SIG-M5 (cell line): ENCODE measurements at places on chromosomes 2 and 18.

DNA sequence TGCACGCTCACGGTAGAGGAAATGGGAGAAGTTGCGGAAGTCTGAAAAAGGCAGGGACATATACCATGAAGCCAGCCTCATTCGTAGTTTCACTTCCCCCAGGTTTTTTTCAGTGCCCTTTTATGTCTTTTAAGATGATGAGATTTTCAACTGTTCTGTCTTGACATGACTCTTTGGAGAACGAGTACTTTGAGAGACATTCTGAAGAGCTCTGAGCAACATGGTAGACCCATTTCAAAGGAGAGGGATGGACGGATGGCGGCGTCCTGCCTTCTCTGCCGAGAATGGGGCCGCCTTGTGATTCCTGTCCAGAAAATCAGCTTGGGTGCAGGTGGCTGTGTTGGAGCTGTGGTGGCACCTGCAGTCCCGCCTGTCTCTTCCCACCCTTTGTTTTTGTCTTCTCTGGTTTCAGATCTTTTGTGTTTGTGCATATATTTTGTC is 41.7 kb downstream of the SH3BP4 start:
- no peak for DNase-seq

- no peak for DNase-seq
Observed at GRCh38 chr18:31538837-31539236, 40.9 kb downstream of the DSG2 start.

DNA sequence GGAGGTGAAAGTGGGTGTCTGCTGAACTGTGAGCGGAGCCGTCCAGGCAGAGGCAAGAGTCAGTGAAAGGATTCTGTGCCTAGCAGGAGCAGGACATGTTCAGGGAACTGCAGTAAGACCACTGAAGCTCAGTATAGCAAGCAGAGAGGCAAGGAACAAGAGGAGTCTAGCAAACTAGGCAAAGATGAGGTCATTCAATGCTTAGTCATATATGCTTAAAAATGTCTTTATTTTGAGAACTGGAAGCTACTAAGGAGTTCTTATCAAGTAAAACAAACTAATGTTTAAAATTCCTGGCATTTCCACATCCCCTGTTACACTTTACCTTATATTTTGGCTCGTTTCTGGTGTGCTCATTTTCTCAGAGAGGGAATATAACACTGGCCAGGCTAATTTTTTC is 913.4 kb downstream of the CBLN2 start:
- no peak for DNase-seq

DNA sequence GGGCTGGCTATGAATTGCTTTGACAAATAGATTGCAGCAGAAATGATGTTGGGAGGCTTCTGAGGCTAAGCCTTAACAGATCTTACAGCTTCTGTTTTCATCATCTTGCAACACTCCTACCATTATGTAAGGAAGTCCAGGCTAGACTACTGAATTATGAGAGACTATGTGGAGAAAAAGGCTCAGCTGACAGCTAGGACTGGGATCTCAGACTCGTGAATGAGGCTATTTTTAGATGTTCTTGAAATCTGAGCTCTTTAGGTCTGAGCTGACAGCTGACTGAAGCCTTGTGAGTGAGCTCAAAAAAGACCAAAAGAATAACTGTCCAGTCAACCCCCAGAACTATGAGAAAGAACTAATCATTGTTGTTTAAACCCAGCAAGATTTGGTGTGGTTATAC is 70.3 kb downstream of the VWC2L start:
- no peak for DNase-seq

DNA sequence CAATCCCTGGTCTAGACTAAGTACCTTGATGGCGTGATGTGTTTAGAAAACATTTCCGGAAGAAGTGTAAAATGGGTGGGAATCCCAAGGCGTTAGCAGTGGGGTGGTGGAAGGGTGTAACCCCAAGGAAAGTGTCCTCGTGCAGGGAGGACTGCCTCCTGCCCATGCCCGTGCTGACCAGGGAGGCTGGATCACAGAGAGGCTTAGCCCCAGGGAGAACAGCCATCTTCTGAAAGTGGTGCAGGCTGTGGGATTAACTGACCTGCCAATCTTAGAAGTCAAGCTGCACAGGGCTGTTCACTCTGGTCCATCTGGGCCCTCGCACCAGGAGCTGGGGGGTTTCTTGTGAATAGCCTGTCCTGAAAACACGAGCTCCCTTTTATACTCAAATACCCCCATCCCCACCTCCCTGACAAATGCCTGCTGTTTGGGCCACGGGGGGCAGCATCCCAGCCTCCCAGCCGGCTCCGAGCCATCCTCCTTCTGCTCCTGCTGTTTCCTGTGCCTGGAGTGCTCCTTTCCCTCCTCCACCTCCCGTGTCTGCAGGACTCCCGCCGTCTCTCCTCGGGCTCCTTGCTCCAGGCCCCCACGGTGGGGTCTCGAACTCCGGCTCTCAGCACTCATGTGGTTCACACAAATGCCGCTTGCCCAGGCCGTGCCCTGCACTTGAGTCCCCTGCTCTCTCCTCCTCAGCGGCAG is 52.1 kb upstream of the PXDN start:
- DNase-seq = no peak

DNA sequence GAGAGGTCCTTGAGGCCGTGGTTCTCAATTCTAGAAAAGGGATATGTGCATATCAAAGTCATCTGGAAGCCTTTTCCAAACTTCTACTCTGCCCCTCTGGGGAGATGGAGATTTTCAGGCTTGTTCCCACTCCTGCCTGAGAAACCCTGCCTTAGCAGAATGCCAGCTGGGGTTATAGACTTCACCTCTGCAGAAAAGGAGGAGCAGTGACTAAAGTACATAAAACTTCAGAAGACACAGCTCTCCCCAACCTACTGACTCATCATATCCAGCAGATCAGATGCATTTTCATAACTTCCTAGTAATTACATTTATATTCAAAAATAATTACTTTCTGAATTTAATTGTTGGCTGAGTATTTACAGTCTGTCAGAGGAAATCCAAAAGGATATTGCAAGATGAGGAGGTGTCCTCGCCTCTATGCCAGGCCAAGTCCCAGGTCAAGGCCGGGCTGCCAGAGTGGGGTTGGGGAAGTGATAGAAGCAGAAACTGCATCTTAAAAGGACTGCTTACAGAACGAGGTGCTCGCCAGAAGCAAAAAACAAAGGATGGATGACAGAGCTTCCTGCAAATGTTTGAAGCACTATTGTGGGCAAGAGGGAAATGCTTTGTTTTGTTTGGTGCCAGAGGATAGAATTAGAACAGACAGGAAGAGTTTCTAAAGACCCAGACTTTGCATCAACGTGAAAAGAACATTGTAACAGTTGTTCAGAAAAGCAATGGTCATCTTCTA is 75.6 kb upstream of the APCDD1 start:
- no peak for DNase-seq

DNA sequence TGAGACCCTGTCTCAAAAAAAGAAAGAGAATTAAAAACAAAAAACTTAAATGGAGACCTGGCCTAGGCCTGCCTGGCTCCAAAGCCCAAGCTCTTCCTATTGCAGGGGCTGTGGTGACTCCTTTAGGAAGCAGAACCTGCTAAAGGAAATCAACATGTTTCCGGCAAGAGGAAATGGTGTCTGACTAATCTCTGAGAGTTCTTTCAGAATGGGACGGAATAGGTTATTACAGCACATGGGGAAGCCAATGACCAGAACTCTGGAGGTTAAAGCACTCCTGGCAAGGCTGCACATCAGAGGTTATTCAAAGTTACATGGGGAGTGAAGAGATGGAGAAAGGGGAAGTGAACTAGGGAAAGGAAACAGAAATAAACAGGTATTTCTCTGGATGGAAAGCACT is 21.4 kb downstream of the KIF3C start:
- DNase-seq = no peak

DNA sequence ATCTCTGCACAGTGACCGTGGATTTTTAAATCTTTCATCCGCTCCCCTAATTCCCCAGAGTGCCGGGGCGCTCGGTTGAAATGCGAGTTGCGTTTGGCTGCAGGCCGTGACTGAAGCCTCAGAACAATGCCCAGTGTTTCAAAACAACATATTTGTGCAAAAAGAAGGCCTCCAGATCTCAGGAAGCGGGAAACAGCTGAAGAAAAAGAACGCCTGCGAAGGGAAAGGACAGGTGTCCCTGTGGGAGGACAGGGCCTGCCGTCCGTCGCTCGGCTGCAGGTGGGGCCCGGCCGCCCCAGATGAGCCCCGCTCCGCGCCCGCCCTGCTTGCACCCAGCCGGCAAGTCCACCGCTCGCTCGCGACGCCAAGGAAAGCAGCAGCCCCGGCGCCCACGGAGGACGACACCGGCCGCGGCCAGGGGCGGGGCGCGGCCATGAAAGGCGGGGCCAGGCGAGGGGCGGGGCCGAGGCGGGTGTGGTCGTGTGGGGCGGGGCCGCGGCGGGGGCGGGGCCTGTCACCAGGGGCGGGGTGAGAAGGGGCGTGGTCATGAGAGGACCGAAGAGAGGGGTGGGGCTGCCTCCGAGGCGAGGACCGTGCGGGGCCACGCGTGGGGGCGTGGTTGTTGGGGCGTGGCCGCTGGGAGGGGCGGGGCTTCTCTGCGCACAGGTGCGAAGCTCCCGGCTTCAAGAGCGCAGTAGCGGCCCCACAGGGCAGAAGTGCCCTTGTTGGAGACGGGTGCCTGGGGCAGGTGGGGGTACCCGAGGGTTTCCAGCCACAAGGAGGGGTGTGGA is 17.6 kb upstream of the BOK start:
- no peak for DNase-seq

- no peak for DNase-seq
Observed at GRCh38 chr2:12918138-12918834, 201.6 kb downstream of the TRIB2 start.

DNA sequence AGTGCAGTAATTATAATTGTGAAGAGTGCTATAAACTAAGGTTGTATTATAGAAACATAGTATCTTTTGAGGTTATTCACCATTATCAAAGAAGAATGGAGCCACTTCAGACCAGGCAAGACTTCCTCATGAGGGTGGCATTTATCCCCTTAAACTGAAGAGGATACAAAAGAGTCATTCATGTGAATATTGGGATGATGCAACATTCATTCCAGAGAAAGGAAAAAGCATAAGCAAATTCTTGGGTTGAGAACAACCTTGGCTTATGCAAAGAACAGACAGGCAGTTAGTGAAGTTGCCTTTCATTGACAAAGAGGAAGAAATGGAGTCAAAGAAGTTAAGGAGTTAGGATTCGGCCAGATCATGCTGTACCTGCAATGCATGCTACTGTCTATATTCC is 682.5 kb downstream of the MBD2 start:
- no peak for DNase-seq

GRCh38 chr2:20516646-20517341 is 69.9 kb downstream of the RHOB start:
- DNase-seq = no peak

DNA sequence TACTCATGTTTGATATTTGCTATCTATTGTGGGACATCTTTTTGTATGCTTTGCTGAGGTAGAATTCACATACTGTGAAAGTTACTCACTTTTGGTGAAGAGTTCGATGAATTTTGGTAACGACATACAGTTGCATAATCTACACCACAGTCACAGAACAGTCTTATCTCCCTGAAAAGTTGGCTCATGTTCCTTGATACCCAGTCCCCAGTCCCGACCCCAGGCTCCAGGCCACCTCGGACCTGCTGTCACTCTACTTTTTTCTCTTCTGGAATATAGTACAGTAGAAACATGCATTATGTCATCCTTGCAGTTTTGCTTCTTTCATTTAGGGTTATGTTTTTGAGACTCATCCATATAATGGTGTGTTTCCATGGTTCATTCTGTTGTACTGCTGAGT is 191.7 kb downstream of the FAM210A start:
- no peak for DNase-seq

DNA sequence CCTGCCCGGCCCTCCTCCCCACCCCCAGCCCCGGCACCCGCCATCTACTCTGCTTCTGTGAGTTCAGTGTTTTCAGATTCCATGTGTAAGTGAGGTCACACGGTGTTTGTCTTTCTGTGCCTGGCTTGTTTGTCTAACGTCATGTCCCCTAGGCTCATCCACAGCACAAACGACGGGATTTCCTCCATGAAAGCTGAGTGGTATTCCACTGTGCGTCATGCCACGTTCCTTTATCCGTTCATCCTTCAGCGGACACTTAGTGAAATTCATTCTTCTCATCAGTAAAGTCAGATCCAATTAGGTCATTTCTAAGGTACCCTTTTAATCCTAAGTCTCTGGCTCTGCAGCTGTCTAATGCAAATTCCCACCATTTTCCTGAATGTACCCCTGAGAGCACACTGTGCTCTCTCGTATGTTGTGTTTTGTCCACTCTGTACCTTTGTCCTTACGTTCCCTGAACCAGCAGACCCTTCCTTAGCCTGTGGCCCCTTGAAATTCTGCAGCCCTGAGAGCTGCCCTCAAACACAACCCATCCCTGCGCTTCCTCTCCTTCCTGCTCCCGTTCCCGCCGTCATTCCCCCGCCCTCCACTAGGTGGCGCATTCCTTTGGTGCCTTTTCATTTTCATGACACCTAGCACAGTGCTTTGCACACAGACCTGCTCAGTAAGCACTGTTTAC is 44.1 kb downstream of the TRAPPC12 start:
- DNase-seq = no peak

DNA sequence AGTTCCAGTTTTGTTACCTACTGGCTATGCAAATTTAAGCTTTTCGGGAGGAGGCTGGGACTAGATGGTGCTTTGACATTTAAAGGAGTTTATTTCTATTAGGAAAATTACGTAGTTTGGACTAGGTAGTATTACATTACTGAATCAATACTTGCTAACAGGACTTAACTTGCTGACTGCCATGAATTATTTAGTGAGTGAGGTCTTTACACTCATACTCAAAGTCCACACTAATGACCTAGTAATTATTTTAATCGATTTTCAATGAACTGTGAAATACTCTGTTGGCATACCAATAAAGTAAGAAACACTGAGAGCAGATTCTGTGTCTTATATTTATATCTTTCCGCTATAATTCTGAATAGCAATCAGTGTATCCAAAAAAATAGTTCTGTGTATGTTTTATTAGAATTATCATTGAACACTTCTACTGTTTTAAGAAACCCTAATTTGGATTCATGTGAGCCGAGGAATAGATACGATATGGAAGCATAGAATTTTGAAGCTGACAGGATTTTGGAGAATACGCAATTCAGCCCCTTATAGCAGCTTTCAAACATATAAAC is 55.0 kb downstream of the CHST9 start:
- DNase-seq = no peak

DNA sequence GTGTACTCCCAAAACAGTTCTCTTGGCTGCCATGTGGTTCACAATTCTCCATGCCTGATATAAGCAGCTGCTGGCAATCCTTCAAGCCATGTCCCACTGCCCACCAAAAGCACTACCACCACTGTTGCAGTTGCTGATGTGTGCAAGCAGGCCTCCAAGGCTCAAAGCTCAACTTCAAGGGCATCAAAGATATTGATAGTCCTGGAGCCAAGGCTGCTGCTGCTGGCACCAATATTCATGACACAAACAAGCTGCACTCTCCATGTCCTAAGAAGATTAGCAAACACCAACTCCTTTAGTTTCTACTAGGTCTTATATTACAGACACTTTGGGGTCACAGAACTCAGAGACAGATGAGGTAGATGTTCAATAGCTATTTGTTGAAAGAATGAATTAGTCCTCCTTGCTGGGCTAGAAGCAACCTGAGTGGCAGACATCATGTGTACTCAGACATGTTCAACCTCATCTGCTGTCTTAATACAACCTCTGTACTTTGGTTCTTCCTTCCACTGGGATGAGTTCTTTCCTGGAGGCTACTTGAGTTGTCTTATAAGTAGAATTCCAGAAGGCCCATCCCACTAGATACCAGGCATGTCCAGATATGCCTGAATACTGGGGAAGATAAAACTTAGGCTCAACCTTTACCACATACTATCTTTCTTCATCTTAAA is 104.5 kb upstream of the UGP2 start:
- DNase-seq = no peak
